COR-L47 (cell line): ENCODE measurements at places on chromosomes 13 and 19.

GRCh38 chr19:48295458-48295857 lies 25.6 kb downstream of the ZNF114 start:
- no peak for DNase-seq

DNA sequence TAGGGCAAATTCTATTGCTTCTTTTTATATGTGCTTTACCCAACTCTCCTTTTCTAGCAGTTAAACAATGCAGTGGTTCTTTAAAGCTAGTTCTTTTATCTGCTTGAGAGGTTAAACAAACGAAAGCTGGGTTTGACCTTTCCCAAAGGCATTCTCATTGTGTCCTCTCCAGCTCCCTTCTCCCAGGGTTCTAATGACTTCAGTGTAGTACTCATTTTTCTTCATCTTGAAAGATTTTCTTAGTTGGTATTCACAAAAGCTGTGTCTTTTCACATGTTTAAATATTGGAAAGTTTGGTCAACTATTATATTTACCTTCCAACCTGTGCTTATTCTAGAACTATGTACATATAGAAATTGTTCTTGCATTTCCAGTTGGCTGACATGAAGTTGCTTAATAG lies 1.5 kb downstream of the WASF3 start:
- no peak for DNase-seq

DNA sequence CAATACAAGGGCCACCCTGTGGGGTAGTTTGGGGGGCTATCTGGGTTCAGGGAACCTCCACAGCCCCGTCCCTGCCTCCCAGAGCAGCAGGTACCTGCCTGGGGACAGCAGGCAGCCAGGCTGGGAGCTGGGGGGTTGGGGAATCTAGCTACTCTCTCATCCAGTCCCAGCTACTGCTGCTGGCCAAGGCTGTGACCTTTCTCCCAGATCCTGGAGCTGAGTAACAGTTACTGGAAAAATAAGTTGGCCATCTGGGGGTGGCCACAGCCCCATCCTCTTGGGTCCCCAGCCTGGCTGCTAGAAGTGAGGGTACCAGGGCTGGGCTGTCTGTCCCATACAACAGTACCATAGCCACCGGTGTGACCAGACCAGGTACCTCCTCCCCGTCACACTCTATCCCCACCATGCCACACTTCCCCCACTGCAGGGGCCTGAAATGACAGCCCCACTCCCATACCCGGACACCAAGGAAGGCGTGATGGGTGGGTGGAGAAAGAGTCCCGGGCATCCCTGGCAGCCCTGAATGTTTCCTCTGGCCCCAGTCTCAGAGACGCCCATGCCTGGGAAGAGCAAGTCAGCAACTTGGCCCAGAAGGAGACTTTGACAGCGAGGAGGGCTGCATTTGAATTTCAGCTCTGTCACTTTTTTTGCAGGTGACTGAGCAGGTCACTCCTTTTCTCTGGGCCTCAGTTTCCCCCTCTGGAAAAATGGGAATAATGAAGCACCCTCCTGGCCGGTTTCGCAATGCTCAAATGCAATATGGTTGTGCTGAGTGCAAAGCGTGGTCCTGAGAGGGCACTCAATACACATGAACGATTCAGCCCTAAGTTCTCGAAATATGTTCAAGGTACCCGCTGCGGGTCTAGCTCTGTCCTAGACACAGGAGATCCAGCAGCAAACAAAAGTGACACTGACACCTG lies 30.7 kb upstream of the NFIC start:
- no peak for DNase-seq

DNA sequence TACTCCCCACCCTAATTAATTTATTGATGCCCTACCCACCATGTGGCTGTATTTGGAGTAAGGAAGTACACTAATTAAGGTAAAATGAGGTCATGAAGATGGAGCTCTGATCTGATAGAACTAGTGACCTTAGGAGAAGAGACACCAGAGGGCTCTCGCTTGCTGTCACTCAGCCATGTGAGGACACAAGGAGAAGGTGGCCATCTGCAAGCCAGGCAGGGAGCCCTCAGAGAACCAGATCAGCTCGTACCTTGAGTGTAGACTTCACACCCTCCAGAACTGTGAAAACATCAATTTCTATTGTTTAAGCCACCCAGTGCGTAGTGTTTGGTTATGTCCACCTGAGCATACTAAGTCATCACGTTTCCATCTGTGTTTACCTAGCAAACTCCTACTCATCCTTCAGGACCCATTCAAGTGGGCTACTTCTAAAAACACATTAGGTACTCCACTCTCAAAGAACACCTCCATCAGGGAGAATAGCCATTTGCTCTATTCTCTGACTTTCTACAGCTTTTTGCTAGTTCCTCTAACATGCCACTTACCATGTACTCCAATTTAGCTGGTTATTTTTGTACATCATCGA lies 157.6 kb upstream of the RNF113B start:
- no peak for DNase-seq

GRCh38 chr13:20171364-20171763 lies 10.5 kb upstream of the GJA3 start:
- no peak for DNase-seq

DNA sequence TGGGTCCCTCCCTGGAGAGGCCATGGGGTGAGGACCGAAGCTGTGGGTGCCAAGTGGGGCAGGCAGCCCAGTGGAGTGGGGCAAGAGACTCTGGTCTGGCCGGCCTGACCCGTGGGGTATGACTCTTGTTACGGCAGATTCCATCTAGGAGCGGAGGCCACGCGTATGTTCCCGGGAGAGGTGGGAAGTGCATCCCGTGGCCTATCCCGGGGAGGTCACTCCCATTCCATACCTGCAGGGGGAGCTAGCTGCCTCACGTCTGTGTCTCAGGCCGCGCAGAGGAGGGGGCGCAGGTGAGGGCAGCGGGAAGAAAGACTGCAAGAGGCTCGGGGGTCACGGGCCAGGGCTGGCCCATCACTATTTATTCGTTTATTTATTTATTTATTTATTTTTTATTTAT lies 4.9 kb downstream of the CSNK1G2 start:
- DNase-seq: peak; percentile 8

GRCh38 chr13:87497426-87497825 lies 173.7 kb upstream of the SLITRK5 start:
- DNase-seq: no peak

- no peak for DNase-seq
These were observed 358.9 kb upstream of the NBEA start for GRCh38 chr13:34583181-34583580.

GRCh38 chr13:73090116-73090822 lies 31.5 kb downstream of the KLF5 start:
- DNase-seq: peak; percentile 42

DNA sequence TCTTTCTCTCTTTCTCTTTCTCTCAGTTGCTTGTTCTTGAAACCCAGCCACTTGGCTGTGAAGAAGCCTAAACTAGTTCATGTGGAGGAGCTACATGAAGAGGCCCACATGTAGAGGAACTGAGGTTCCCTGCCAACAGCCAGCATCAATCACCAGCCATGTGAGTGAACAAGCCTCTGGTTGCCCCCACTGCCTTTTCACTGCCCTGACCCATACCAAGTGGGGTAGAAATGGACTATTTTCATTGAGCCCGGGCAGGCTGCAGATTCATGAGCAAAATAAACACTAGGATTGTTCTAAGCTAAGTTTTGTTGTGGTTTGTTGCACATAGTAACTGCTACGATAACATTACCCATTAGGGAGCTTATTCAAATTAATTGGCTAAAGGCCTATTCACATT lies 78.7 kb upstream of the FAM216B start:
- DNase-seq: no peak
